ENCODE measurements at places on chromosomes 1 and 21.

DNA sequence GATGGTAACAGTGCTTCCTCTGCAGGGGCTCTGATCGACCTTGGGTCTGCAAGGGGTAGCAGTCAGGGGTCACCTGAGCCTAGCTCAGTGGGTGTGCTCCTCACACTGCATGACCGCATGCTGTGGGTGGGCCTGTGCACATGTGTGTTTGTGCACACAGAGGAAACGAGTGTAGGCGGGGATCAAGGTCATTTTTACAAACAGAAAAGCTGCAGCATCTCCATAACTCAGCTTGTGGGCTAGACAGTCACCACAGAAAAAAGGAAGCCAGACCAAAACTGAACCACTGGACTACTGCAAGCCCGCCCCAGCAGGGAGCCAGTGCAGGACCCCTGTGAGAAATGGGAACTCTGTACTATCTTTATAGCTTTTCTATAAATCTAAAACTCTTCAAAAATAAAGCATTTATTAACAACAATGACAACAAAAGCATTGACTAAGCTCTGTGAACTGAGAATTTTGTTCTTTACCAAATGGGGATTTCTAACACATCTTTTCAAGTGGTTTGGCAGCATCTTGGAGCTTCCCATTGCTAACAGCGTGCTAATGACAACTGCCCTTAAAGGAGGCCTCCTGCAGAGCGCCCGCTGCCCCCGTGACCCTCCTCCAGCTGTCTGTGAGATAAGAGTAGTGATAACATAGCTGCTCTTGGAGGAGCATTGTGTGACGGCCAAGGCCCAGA lies 19.9 kb upstream of the NEK2 start:
- no peak for DNase-seq

- DNase-seq = no peak
Measured at GRCh38 chr1:202685641-202686040, 24.6 kb downstream of the SYT2 start.

GRCh38 chr1:115643225-115643624 lies 1.5 kb downstream of the VANGL1 start:
- no peak for DNase-seq

DNA sequence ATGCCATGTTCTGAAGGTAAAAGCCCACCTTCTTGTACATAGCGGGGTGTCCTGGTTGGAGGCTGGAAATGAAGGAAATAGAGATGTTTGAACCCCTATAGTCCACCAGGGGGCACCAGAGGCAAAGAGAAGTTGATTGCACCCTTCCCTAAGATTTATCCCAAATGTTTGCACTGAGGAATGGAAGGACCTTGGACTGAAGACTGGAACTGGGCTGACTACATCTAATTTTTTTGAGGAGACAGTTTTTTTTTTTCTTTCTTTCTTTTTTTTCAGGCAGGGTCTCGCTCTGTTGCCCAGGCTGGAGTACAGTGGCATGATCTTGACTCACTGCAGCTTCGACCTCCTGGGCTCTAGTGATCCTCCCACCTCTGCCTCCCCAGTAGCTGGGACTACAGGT lies 55.3 kb upstream of the EIF4G3 start:
- DNase-seq = peak; percentile 58

- DNase-seq = no peak
Measured at GRCh38 chr1:214216021-214216420, 64.9 kb upstream of the SMYD2 start.

DNA sequence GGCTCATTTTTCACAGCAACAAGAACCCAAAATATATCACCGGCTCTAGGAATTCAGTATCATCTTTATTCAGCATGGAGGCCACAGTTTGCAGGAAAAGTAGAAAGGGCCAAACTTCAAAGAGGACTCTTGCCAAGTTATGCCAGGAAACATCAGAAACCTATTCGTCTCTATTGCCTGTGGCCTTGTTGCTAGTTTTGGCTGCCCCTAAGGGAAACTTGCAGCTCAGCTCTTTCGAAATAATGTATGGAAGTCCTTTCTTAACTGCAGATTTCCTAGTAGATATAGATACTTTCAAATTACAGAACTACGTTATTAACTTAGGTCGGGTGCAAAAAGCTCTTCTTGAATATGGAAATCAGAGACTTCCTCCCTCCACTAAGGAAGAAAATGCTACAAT lies 4.2 kb upstream of the NENF start:
- DNase-seq = no peak

DNA sequence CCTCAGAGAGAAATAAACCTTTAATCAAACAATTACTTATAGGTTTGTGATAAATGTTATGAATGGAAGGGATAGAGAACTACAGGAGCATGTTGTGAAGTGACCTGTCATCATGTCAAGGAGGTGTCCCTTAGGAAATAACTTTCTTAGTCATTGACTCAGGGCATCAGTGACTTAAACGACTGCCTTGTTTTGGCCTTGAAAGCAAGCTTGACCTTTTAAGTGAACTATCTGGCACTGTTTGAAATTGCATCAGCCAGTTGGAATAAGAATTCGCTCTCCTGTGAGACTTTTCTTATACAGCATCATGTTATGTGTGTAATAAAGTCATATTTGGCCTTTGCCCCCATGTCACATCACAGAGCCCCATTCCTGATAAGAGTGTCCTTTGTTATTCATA lies 30.9 kb downstream of the LRRC8B start:
- DNase-seq = no peak

DNA sequence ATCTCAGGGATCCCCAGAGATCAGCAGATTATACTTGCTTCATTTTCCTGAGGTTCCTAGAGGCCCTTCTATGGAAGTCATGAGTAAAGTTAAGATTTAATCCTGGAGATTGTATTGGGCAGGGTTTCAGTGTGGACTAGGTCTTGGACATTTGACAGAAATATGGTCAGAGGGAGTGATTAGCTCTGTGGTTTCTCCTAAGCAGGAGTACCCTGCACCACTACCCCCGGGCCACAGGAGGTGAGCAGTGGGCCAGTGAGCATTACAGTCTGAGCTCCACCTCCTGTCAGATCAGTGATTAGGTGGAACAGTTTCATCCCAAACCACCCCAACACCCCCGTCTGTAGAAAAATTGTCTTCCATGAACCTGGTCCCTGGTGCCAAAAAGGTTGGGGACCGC lies 43.2 kb downstream of the PHACTR4 start:
- DNase-seq = peak; percentile 56

GRCh38 chr1:62045574-62045973 lies 149.1 kb upstream of the L1TD1 start:
- DNase-seq = peak; percentile 30

GRCh38 chr21:45974073-45975019 lies 7.2 kb upstream of the COL6A1 start:
- peak; percentile 69 for DNase-seq
